ENCODE measurements at places on chromosomes 13 and 19. TPM values are rescaled to one million over a fixed set of nuclear protein-coding genes. Genes with fewer than 3 reads are reported as not detected.

The KLK2 gene
- total RNA-seq: not detected

- H3K4me1 ChIP-seq: no peaks in the 10 kb centered on the region
- no peaks in the 10 kb centered on the region for H3K36me3 ChIP-seq
- no peak for DNase-seq
- no peak overlapping the region for H3K4me3 ChIP-seq
- H3K27ac ChIP-seq: no peak overlapping the region
These were observed 1546.2 kb downstream of the OLFM4 start for GRCh38 chr13:54574791-54575190.

The CATSPERD gene
- not detected for total RNA-seq

DNA sequence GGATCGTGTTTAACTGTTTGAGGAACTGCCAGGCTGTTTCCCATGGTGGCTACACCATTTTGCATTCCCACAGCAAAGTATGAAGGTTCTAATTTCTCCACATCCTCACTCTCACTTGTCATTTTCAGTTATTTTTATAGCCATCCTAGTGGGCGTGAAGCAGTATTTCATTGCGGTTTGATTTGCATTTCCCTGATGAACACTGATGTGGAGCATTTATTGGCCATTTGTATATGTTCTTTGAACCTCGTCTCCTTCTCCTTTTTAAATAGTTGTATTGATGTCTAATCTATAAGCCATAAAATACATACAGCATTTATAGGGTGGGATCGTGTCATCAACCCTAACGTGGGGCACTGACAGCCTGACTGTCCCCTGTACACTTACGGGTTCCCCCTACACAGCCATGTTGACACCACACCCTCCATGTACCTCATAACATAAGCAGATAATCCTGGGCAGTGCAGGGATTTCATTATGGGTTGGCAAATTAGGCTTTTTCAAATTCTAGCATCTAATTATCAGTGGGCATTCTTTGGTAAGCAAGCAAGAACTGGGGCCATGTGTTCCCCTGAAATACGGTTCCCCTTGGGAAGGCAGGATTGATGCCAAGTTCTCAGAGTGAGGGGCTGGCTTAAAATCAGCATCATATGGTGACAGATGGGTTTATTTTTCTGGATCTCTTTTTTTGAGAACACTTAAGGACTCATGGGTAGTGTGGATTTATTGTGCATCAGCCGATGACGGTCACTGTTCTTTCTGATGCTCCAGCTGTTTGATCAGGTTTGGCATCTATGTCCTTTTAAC lies 11.6 kb upstream of the ZBTB45 start:
- DNase-seq: no peak
- H3K4me3 ChIP-seq: no peak overlapping the region

The SSBP4 gene
- 38.8 TPM for total RNA-seq

The ZNF480 gene
- 4.9 TPM for total RNA-seq

DNA sequence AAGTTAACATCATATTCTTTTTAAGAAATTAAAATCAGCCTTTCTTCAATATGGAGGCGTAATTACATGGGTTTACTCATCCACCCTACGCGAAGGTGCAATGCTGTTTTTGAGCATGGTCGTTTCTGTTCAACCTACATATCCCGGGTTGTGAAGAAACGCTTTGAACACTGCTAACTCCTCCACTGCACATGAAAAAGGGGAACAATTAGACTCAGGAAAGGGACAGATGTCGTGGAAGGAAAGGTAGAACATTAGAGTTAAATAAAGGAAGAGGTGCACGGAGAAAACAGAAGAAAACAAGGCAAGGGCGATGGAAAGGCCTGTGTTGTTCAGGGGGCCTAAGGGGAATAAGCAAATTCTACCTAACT lies 4.1 kb downstream of the ZIC5 start:
- no peaks in the 10 kb centered on the region for H3K4me1 ChIP-seq
- no peaks in the 10 kb centered on the region for H3K27me3 ChIP-seq

GRCh38 chr19:14114854-14115253 lies 2.7 kb downstream of the PRKACA start:
- peak; percentile 71 for DNase-seq
- no peak overlapping the region for H3K27ac ChIP-seq
- H3K4me1 ChIP-seq: peaks cover 8% of the 10 kb centered on the region
- no peak overlapping the region for H3K4me3 ChIP-seq
- H3K27me3 ChIP-seq: no peaks in the 10 kb centered on the region

The PLPPR2 gene
- total RNA-seq: 8.2 TPM
